ENCODE measurements at places on chromosomes 16 and 17. TPM values are rescaled to one million over a fixed set of nuclear protein-coding genes. Genes with fewer than 3 reads are reported as not detected.

DNA sequence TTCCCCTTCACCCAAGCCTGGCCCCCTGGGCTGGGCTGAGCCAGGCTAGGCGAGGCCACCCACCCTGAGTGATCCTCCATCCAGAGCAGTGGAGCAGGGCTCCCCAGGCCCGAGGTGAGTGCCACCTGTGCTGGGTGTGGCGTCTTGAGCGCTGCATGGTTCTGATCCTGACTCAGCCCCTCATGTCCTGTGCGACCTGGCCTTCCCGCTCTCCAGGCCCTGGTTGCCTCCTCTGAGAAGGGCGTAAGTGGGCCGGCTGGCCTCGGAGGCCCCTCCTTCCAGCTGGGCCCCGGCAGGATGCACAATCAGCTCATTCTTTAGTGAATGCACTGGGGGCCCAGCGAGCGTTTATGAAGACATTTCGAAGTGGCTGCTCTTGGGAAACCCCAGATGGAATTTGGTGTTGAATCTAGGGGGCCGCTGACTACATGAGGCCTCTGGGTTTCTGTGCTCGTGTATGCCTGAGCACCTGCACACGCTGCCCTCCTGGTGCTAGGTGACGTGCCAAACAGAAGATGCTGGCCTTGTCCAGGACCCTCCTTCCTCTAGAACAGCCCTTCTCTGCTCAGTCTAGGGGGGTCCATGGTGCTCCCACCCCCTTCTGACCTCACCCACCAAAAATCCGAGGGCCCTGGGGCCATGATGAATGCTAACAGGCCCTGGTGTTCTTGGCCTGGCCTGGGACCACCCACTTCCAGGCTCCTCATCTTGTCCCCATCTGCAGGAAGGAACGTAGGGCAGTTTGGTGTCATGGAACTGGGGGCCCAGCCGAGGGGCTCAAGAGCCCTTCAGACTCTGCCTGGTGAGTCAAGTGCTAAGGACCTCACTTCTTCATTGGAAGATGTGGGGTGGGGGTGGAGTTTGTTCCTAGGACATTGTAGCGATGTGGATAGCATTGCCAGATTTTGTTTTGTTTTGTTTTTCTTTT is 3.6 kb upstream of the TMEM92 start:
- ATAC-seq, result peak; percentile 15

- ATAC-seq, result no peak
Observed at GRCh38 chr17:61583242-61583641, 7.8 kb downstream of the NACA2 start.

DNA sequence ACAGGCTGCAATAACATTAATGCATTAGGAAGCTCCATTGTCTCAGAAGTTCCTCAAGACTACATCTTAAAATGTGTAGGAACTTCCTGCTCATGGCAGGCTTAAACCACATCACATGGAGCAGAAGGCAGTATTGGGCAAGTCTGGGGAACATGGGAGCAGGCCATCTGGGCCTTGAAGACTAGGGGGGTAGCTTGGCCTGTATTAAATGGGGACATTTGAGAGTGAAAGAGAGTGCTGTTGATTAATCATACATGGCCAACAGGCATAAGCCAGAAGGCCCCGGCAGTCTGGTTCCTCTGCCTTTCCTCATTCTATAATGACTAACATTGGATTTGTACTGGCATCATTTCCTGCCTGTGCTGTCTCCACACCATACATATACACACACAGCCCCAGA is 25.2 kb upstream of the SLC5A11 start:
- ATAC-seq, result no peak

DNA sequence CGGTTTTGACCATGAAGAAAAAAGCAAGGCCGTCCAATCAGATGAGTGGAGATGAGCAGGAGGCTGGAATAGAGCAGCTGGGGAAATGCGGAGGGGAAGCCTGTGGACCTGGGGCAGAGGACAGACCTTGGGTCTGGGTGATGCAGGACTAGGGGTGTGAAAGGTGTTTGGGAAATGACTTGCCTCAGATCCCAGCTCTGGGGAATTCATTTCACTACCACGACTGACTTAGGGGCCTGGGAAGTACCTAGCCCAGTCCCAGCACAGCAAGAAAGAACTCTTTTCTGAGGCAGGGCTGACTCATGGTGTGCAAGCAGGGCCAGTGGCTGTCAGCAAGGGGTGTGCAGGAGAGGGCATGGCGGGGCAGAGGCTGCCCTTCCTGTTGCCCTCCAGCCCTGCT is 14.8 kb downstream of the DNAI2 start:
- peak; percentile 98 for ATAC-seq

- ATAC-seq, result no peak
Observed at GRCh38 chr16:24023621-24024020, 187.8 kb downstream of the PRKCB start.

DNA sequence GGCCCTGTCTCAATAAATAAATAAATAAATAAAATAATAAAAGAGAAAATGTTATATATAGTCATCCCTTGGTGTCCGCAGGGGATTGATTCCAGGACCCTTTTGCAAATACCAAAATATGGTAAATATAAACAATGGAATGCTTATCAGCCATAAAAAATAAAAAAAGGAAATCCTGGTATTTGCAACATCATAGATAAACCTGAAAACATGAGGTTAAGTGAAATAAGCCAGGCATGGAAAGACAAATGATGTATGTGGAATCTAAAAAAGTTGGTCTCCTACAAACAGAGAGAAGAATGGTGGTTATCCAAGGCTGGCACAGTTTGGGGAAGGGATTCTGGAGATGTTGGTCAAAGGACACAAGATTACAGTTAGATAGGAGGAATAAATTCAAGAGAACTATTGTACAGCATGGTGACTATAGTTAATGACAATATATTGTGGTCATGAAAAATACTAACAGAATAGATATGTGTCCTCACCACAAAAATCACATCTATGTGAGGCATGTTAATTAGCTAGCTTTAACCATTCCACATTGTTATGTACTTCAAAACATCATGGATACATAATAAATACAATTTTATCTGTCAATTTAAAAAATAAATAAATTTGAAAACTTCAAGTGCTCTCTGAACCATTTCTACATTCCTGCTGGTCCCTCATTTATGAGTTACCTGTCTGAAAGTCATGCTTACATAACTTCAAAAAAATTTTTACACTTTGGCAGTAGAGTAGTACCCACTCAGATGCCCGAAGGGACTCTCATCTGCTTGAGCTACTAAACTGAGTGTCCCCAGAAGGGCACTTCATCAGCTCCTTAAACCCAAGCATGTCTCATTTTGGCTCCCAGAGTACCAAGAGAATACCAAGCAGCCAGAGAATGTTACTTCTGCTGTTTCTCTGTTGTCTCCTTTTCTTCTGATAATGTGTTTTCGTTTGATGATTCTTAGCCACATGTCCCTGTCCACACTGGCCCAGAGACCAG is 26.6 kb downstream of the N4BP1 start:
- ATAC-seq, result no peak

GRCh38 chr17:55479903-55480302 is 31.3 kb downstream of the SMIM36 start:
- no peak for ATAC-seq

HBQ1 gene
- not detected for total RNA-seq

DNAAF8 gene
- not detected for total RNA-seq

TBC1D3B gene
- 24.0 TPM for total RNA-seq

CD300LB gene
- not detected for total RNA-seq
